ENCODE measurements at places on chromosomes 2 and 18.

GRCh38 chr2:69469784-69470183 is 32.5 kb upstream of the NFU1 start:
- DNase-seq = no peak

DNA sequence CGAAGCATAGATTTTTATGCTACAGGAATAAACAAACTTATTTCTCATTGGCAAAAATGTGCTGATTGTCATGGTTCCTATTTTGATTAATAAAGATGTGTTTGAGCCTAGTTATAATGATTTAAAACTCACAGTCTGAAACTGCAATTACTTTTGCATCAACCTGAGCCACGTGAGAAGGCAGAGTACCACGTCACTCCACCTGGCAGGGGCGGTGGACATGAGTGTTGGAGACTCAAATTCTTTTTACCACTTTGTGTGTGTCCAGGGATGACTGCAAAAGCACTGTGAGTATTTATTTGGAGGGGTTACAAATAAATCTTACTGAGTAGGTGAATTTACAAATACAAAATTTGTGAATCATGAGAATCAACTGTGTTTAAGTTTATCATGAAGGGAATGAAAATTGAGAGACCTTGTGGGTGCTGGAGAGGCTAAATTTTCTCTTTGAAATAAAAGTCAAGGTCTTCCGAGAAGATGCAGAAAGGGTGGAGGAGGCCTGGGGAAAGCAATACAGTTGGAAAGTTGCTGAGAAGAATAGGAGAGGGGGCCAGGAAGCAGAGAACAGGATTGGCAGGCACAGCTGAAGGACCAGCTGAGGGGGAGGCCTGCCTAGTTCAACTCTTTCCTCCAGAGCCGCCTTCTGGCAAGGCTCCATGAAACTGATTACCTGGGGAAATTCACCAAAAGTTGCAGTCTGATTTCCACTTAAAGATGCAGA is 316.4 kb downstream of the MYCN start:
- DNase-seq = no peak

DNA sequence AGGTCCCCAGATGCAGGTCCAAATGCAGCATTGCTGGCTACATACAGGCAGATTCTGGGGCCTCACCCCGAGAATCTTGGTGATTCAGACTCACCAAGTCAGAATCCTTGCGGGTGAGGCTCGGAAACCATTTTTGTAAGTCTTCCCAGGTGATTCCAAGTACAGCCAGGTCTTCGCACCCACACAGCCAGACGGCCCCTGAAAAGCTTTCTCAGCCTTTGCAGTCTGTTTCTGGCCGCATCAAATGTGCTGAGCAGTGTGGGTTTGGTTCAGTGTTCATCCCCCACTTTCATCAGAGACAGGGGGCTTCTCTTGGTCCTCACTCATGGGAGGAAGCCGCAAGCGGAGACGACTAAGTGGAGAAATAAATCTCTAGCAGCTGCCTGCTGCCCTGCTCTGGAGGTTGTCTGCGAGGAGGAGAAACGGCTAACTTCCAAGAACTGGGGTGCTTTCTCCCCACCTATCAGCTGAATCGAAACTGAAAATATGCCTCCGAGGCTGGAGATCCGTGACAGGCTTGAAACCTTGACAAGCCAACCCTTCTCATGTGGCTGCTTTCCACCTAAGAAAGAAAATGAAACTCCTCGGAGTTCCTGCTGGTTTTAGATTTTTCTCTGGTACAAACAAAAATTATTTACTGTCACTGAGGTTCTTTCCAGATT is 8.9 kb upstream of the TMEM185B start:
- DNase-seq = no peak

- no peak for DNase-seq
Observed at GRCh38 chr2:209526561-209526960, 102.7 kb downstream of the MAP2 start.

- DNase-seq = peak; percentile 16
Observed at GRCh38 chr18:53698907-53699306, 525.6 kb downstream of the MBD2 start.

- DNase-seq = no peak
Observed at GRCh38 chr2:9602412-9602811, 28.4 kb downstream of the YWHAQ start.

GRCh38 chr2:148979164-148979918 is 59.2 kb upstream of the LYPD6B start:
- DNase-seq = no peak

DNA sequence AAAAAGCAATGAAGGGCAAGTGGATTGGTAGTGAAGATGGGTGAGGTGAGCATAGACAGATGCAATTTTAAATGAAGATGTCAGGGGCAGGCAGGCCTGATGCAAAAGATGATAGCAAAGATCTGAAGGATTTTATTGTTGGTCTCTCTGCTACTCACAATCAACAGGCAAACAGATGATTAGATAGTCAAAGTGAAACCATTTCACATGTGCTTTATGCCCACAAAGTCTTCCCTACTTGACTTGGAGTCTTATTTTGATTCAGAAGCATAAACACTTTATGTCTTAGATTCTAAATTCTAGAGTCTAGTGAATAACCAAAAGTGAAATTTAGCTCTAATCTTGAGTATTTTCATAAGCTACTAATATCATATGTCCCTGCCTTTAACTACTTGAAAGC is 153.8 kb upstream of the HNRNPA3 start:
- no peak for DNase-seq

Measured in COLO829 (cell line).